Activated CD8-positive, alpha-beta memory T cell treated with anti-CD3 and anti-CD28 coated beads, Interleukin-2, amount 10 ng/mL, durations not matched to agents 7 days and 5 days (primary cell): ENCODE measurements at places on chromosomes 3 and 15.

- H3K27me3 ChIP-seq = no peaks in the 10 kb centered on the region
- no peaks in the 10 kb centered on the region for H3K4me1 ChIP-seq
- no peak for DNase-seq
- no peaks in the 10 kb centered on the region for H3K36me3 ChIP-seq
- H3K27ac ChIP-seq = no peak overlapping the region
These were observed 889.2 kb downstream of the PDCD6IP start for GRCh38 chr3:34687671-34688070.

DNA sequence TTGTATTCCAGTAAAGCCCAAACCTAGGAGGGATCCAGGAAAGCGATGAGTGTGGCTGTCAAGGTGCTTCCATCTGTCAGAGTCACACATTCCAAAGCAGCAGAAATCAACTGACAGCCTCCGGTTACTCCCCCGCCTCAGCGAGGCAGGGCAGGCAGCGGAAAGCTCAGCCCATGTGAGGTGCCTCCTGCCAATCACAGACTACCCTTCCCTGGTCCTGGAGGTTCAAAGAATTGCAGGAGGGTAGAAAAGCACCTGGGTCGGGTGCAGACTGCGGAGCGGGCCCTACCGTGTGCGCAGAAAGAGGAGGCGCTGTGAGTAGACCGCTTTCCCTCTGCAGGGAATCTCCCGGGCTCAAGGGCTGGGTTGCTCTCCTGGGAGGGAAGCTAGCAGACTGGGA, at the start of gene UPK1B:
TSS of gene UPK1B (plus strand) at position 274 of the 400 bp plus-strand sequence. CDS start 13,144 bp downstream, outside the sequence.
- no peak for DNase-seq
- no peak within 1 kb of the TSS for H3K4me3 ChIP-seq
- no peak within 1 kb of the TSS for H3K27ac ChIP-seq
- H3K36me3 ChIP-seq = no peaks in the 10 kb centered on the region

GRCh38 chr3:148106062-148106461, 591.6 kb upstream of the AGTR1 start:
- no peak for DNase-seq
- H3K27me3 ChIP-seq = no peaks in the 10 kb centered on the region
- H3K4me1 ChIP-seq = no peaks in the 10 kb centered on the region
- no peaks in the 10 kb centered on the region for H3K36me3 ChIP-seq

GRCh38 chr3:114290911-114291901, 2.6 kb upstream of the TIGIT start:
- peaks cover 60% of the 10 kb centered on the region for H3K4me1 ChIP-seq
- no peaks in the 10 kb centered on the region for H3K27me3 ChIP-seq
- H3K36me3 ChIP-seq = peaks cover 22% of the 10 kb centered on the region
- H3K27ac ChIP-seq = peak overlapping the region; percentile 99

GRCh38 chr3:124230998-124231397, 239.1 kb upstream of the ROPN1 start:
- no peaks in the 10 kb centered on the region for H3K4me1 ChIP-seq
- H3K27me3 ChIP-seq = peaks cover 10% of the 10 kb centered on the region
- no peaks in the 10 kb centered on the region for H3K36me3 ChIP-seq
- H3K27ac ChIP-seq = no peak overlapping the region

DNA sequence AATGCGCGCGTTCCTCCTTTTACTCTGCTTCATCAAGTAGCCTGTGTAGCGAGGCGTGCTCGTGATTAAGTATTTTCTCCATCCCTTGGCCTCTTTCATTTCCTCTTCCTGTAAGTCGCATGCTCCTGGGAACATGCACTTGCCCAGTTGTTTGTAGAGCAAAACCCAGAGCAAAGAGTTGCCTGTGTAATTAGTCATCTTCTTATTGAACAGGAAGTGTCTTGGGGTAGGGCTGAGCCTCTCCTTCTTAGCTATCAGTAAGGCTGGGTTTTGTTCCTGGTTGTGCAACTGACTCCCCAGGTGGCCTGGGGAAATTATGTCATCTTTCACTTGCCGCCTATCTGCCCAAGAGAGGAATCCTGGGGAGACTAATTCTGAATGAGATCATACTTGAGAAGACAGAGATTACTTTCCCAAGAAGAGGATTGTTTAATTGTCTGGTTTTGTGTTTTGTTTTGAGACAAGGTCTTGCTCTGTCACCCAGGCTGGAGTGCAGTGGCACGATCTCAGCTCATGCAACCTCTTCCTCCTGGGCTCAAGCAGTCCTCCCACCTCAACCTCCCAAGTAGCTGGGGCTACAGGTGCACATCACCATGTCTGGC, 14.9 kb downstream of the LIPH start:
- H3K36me3 ChIP-seq = peaks cover 3% of the 10 kb centered on the region
- peak overlapping the region; percentile 75 for H3K27ac ChIP-seq
- H3K4me3 ChIP-seq = no peak overlapping the region
- H3K4me1 ChIP-seq = peaks cover 12% of the 10 kb centered on the region
- DNase-seq = peak; percentile 65

DNA sequence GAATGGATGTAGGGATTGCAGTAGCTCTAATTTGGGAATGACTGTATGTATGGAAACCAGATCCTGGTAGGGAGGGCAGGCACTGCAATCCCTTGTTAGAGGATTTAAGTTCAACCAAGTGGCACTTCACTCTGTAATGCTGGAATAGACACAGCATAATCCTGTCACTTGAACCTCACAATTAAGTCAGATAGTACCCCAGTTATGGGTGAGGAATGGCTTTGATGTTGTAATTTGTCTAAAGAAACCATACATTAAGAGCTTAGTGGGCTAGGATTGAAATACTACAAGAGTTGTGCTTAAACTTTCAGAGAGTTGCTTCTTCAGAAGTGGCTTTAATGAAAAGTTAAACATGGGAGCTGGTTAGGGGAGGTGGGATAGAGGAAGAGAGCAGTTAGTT, 9.3 kb downstream of the RAB7A start:
- no peak overlapping the region for H3K4me3 ChIP-seq
- no peak for DNase-seq
- peaks cover 46% of the 10 kb centered on the region for H3K4me1 ChIP-seq

DNA sequence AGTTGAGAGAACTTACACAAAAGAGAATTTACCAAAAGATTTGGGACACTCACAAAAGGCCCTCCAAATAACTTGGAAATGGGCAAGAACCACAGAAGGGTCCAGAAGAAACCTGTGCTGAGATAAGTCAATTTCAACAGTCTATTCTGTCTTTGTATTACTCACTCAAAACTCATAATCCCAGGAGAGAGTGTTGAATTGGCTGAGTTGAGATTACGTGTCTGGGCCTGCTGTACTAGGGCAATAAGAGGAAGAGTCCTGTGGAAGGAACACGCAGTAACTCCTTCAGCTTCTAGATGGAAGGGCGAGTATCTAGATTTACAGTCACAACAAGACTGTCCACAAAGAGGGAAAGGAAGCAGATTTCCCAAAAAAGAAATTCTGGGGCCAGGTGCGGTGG, 42.5 kb upstream of the DYNC1LI1 start:
- H3K27ac ChIP-seq = no peak overlapping the region
- no peaks in the 10 kb centered on the region for H3K36me3 ChIP-seq
- no peak for DNase-seq
- no peak overlapping the region for H3K4me3 ChIP-seq
- no peaks in the 10 kb centered on the region for H3K4me1 ChIP-seq
- H3K27me3 ChIP-seq = peaks cover 11% of the 10 kb centered on the region

- H3K27me3 ChIP-seq = no peaks in the 10 kb centered on the region
- H3K4me1 ChIP-seq = peaks cover 26% of the 10 kb centered on the region
- peak overlapping the region; percentile 52 for H3K27ac ChIP-seq
- H3K36me3 ChIP-seq = peaks cover 22% of the 10 kb centered on the region
- no peak overlapping the region for H3K4me3 ChIP-seq
- DNase-seq = no peak
These were observed 27.5 kb downstream of the NBEAL2 start for GRCh38 chr3:47007001-47007400.

GRCh38 chr3:181622365-181622764, 89.4 kb upstream of the SOX2 start:
- no peak overlapping the region for H3K4me3 ChIP-seq
- no peak overlapping the region for H3K27ac ChIP-seq
- DNase-seq = no peak
- H3K27me3 ChIP-seq = no peaks in the 10 kb centered on the region
- no peaks in the 10 kb centered on the region for H3K36me3 ChIP-seq

DNA sequence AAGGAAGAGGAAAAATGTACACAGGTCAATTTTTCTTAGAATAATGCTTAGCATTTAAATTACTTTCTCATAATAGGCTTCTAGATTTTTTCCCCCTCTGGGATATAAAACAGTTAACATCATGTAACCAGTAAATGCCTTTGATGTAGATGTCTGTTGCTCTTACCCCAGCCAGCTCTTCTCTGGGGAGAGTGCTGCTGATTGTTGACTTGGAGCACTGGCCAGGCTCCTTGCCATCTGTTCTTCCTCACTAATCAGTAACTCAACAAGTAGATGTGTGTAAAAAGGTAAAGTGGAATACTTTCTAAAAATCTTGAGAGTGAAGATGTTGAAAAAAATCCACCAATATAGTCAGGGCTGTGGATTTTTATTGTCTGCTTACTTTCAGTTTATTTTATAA, 42.2 kb downstream of the RIOX2 start:
- peaks cover 28% of the 10 kb centered on the region for H3K36me3 ChIP-seq
- no peak overlapping the region for H3K27ac ChIP-seq
- no peak overlapping the region for H3K4me3 ChIP-seq
- DNase-seq = no peak
- H3K4me1 ChIP-seq = no peaks in the 10 kb centered on the region
- no peaks in the 10 kb centered on the region for H3K27me3 ChIP-seq

GRCh38 chr3:37974121-37975083, 16.2 kb upstream of the VILL start:
- peaks cover 9% of the 10 kb centered on the region for H3K4me1 ChIP-seq
- H3K27ac ChIP-seq = no peak overlapping the region
- H3K36me3 ChIP-seq = no peaks in the 10 kb centered on the region
- no peak overlapping the region for H3K4me3 ChIP-seq
- peaks cover 2% of the 10 kb centered on the region for H3K27me3 ChIP-seq

DNA sequence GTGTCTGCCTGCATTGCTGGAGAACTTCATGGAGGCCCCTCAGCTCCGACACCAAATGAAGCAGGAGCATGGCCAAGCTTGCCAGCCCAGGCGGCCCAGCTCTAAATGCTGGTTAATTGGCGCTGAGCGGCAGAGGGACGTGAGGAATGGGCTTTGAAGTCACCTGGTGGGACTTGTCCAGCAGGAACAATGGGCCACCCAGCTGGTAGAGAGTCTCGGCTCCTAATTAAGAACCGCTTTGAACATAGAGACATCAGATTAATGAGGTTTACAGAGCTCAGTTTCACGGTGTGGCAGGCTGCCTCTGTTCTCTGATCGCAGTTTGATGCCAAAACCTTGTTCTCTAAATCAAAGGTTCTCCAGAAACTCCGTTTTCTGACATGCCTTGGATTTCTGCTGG, 77.5 kb upstream of the LINGO1 start:
- H3K4me1 ChIP-seq = no peaks in the 10 kb centered on the region
- no peaks in the 10 kb centered on the region for H3K36me3 ChIP-seq
- H3K27me3 ChIP-seq = peaks cover 2% of the 10 kb centered on the region
- H3K27ac ChIP-seq = no peak overlapping the region
- no peak overlapping the region for H3K4me3 ChIP-seq

DNA sequence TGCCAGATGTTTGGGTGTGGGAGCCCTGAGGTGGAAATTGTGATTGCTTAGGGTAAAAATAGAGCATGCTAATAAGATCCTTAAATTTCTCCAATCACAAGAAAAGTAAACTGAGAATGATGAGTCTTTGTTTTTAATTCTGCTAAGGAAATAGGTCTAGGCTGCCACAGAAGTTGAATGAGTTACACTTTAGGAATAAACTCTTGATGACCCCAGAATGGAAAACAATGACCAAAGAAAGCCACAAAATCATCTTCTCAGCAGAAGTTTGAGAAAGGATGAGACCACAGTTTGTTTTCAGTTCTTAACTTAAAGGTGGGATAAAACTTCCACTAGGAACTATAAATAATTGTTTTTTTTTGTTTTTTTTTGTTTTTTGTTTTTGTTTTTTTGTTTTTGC, 164.6 kb upstream of the BCL6 start:
- peaks cover 5% of the 10 kb centered on the region for H3K4me1 ChIP-seq
- H3K27ac ChIP-seq = no peak overlapping the region
- DNase-seq = no peak
- H3K36me3 ChIP-seq = peaks cover 5% of the 10 kb centered on the region
- H3K27me3 ChIP-seq = peaks cover 2% of the 10 kb centered on the region

- DNase-seq = no peak
- H3K36me3 ChIP-seq = no peaks in the 10 kb centered on the region
- no peak within 1 kb of the TSS for H3K4me3 ChIP-seq
- peaks cover 32% of the 10 kb centered on the region for H3K27me3 ChIP-seq
These were observed at the start of gene TIMP4 for GRCh38 chr3:12158387-12159226. Gene TIMP4 (minus strand): TSS chr3:12158912. CDS start chr3:12158840, 72 bp downstream.

- peaks cover 14% of the 10 kb centered on the region for H3K27me3 ChIP-seq
- H3K27ac ChIP-seq = no peak overlapping the region
- H3K4me3 ChIP-seq = no peak overlapping the region
- DNase-seq = no peak
- H3K36me3 ChIP-seq = no peaks in the 10 kb centered on the region
These were observed 6.3 kb downstream of the HTR3D start for GRCh38 chr3:184037816-184038215.

DNA sequence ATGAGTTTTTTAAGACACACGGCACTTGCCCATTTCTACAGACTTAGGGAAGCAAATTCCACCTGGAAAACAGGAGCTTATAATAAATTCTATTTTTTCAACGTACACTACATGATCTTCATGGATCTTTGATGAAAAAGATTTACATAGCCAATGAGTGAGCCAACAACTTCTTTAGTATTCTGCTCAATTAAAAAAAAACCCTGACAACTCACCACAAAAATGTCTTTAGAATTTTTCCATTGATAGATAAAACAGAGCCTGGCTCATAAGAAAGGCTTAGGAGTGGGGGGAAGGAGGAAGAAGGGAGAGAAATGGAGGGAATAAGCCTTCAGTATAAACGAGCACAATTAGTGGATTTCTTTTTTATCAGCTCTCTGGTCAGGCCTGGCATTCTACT, 126.7 kb downstream of the ATP10A start:
- H3K4me3 ChIP-seq = no peak overlapping the region
- peaks cover 20% of the 10 kb centered on the region for H3K4me1 ChIP-seq
- H3K36me3 ChIP-seq = peaks cover 9% of the 10 kb centered on the region
- DNase-seq = no peak
- H3K27me3 ChIP-seq = no peaks in the 10 kb centered on the region

DNA sequence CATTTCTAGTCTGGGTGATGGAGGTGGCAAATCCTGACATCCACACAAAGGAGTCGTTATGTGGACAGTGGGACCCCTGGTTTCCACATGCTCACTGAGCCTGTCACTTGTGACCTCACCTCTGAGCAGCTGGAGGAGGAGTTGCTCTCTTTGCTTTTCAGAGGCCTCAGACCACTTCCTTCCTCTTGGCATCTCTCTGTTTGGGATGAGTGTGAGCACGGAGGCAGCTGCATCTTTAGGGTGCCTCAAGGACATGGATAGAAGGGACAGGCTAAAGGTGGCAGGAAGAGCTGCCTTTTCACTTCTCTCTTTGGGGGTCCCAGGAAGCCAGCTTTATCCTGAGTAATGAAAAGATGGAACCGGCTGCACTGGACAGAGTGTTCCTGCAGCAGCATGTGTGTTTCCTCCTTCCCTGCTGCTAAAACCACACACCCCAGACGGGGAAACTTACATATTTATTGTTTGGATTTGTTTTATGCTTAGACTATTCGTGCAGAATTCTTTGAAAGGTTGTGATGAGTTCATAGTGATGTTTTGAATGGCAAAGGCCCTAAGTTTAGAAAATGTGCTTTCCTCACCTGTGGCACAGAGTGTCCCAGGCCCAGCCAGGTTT, 31.8 kb downstream of the GPR171 start:
- H3K4me3 ChIP-seq = peak overlapping the region; percentile 57
- peak; percentile 86 for DNase-seq
- peaks cover 51% of the 10 kb centered on the region for H3K4me1 ChIP-seq
- H3K27me3 ChIP-seq = no peaks in the 10 kb centered on the region
- H3K36me3 ChIP-seq = peaks cover 1% of the 10 kb centered on the region

- H3K27me3 ChIP-seq = no peaks in the 10 kb centered on the region
- H3K36me3 ChIP-seq = no peaks in the 10 kb centered on the region
- no peak for DNase-seq
- H3K4me1 ChIP-seq = no peaks in the 10 kb centered on the region
- H3K27ac ChIP-seq = no peak overlapping the region
These were observed 373.0 kb upstream of the PROK2 start for GRCh38 chr3:72157748-72158638.
